ENCODE measurements at places on chromosomes 2 and 18.

DNA sequence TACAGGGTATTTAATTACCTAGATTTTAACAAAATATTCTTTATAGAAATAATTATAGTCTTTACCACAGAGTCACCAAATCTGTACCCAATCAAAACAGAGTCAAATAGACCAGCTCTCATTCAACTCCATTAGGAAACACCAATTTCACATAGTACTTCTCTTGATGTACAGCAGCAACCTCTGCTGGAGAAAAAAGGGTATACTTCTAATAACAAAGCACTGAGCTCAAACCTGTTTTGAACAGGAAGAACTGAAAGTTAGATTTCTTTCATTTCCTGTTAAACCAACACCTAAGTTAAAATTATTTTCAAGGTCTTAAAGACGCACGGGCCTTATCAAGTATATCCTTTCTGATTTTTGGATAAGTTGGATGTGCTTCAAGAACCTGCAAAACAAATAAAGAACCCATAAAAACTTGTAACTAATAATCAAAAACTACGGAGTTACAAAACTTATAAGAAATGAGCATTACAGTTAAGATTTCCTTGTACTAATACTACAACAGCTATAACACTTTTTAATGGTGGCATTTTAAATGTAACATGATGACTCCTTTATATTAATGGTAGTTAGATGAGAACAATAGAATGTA is 79.0 kb downstream of the TTC21B start:
- no peak for DNase-seq

- no peak for DNase-seq
These were observed 7.3 kb upstream of the CETN1 start for GRCh38 chr18:572831-573289.

DNA sequence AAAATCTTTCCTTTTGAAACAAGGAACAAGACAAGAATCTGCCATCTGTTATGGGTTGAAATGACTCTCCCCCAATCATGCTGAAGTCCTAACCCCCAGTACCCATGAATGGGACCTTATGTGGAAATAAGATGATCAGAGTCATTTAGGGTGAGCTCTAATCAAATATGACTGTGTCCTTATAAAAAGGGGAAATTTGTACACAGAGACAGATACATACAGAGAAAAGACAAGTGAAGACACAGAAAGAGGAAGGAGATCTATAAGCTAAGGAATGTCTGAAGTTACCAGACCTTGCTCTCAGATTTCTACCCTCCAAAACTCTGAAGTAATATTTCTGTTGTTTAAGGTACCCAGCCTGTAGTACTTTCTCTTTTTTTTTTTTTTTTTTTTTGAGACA is 15.7 kb downstream of the TGFBRAP1 start:
- DNase-seq = no peak

- DNase-seq = no peak
These were observed 4.0 kb downstream of the KANSL1L start for GRCh38 chr2:210167227-210167626.

DNA sequence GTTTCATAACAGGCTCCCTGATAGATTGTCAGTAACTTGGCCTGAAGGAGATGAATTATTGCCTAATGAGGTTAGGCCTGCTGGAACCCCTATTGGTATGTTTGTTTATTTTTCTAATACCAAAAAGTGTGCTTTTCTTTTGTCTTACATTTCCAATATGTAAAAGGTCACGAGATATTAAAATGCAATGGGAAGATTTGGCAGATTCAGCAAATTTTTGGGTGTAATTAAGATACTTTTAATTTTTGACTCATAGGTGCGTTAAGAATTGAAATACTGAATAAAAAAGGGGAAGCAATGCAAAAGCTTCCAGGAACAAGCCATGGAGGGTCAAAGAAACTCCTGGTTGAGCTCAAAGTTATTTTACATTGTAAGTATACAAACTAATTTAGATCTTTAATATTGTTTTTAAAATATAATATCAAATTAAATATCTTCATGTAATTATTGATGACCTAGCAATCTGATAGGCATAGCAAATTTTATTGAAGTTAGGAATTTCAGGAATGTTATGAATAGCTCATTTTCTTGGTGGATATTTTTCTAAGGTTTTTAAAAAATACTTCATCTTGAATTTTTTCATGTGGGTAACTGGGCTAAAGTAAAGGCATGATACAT is 52.1 kb downstream of the SMCHD1 start:
- DNase-seq = no peak

GRCh38 chr2:18762667-18763066 is 173.3 kb upstream of the NT5C1B start:
- no peak for DNase-seq

DNA sequence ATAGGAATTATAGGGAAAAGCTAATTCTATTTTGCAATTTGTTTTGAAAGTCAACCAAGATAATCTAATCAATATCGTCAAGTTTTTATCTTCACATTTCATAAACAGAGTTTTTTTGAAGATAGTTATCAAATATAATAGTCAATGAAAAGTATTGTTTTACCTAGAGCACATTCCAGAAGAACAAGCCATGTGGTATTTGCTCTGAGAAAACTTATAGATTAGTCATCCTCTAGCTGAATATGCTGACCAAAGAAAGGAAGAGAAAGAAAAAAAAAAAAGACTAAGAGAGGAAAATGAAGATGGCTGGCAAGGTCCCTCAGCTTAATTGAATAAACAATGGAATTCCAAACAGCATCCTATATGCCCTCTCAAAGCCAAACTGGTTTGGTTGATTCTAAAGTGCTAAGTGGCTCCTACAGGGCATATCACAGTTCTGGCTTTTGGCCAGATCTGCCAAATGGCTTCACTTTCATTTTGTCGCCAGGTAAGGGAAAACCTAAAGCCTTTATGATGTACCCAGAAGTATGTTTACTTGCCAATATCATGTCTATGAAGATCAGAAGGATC is 132.6 kb downstream of the VWC2L start:
- no peak for DNase-seq

All from stimulated activated CD8-positive, alpha-beta memory T cell treated with anti-CD3 and anti-CD28 coated beads, Interleukin-15, amount 100 ng/mL, for 48 hours (primary cell).